ENCODE measurements at places on chromosomes 12 and 14.

DNA sequence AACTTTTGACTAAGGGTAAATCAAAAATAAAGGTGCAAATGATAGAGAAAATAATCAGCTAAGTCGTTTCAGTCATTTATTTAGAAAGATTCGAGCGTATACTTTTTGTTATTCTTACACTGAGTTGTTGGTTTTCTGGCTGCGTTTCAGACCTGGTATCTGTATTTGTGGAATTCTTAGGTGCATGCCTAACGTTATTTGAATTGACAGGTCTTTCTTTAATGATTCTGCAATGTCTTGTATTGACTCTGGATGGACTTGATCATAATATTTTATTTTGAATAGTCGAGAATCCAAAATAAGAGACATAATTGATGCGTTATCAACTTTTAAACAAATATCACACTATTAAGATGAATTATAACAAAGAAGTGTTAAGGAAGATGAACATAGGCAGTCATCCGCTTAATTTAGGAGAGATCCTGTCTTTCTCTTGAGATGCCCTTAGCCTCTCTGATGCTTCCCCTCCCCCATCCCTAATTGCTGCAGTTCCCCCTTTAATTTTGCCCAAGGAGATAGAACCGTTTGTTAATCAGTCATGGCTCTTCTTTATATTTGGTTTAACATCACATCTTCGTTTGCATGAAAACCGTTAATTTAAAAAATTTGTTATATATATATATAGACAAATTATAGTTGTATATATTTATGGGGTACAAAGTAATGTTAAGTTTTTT, 1.8 kb downstream of the ALX1 start:
- DNase-seq: no peak

DNA sequence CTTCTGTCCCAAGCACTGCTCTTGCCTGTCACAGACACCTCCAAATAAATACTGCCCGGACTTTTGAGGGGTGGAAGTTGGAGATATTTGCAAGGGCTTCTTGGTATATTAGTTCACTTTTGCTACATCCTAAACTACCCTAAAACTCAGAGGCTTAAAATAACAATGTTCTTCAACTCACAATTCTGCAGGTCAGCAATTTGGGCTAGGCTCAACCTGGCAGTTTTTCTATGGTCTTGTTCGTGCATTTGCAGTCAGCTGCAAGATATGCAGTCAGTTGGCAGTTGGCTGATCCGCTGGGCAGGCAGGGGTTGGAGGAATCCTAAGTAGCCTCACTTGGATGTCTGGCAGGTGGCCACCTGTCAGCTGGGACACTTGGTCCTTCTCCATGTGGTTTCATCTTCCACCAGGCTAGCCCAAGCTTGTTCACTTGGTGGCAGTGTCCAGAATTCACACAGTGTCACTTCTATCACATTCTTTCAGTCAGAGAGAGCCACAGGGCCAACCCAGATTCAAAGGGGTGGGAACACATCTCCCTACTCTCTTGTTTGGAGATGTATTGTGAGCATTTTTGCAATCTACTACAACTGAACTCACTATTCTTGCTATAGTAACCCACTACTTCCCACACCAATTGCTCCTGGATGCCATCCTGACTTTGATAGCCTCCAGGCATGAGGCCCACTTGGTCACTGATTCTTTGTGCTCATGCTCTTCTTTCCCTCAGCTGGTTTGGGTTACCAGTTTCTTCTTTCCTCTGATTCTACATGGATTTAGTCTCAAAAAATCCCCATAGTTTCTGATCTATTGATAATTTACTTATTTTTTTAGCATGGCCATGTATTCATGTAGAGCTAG, 27.8 kb upstream of the CAPRIN2 start:
- no peak for DNase-seq

GRCh38 chr14:100015251-100015655, 50.0 kb upstream of the EVL start:
- DNase-seq: no peak

- DNase-seq: no peak
These were observed 54.7 kb downstream of the VRK1 start for GRCh38 chr14:96851694-96852381.

DNA sequence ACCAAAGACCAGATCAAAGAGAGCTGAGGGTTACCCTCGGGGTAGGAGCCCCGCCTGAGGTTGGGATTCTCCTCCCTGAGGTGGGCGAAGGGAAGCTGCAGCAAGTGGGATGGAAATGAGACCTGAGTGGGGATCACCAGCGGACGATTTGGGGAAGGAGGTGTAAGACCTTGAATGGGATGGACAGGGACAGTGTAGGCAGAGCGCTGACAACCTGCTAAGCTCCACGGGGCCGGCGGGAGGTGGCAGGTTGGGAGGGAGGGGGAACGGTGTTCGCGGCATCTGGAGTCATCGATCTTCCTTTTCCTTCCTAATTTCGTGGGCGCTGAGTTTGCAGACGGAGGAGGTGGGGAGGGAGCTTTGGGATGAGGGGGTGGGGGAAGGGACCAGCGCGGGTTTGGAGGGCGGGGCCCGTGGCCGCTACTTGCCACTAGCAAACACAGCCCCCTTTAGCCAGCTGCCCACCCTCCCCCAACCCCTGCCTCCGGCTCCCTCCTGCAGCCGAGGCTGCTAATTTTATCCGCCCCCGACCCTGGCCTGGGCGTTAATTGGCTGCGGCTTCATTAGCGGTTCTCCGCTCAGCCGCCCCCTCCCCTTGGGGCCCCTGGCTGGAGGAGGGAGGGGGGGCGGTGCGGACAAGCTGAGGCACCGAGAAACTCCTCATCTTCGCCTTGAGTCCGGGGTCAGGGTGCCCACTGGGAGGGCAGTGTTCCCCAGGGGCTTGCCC, 2.8 kb upstream of the SHMT2 start:
- no peak for DNase-seq

GRCh38 chr12:97938031-97938430, 475.4 kb downstream of the RMST start:
- no peak for DNase-seq

GRCh38 chr12:116818341-116818856, 62.8 kb downstream of the HRK start:
- no peak for DNase-seq

- DNase-seq: no peak
These were observed 103.4 kb upstream of the PKP2 start for GRCh38 chr12:33000016-33000415.

DNA sequence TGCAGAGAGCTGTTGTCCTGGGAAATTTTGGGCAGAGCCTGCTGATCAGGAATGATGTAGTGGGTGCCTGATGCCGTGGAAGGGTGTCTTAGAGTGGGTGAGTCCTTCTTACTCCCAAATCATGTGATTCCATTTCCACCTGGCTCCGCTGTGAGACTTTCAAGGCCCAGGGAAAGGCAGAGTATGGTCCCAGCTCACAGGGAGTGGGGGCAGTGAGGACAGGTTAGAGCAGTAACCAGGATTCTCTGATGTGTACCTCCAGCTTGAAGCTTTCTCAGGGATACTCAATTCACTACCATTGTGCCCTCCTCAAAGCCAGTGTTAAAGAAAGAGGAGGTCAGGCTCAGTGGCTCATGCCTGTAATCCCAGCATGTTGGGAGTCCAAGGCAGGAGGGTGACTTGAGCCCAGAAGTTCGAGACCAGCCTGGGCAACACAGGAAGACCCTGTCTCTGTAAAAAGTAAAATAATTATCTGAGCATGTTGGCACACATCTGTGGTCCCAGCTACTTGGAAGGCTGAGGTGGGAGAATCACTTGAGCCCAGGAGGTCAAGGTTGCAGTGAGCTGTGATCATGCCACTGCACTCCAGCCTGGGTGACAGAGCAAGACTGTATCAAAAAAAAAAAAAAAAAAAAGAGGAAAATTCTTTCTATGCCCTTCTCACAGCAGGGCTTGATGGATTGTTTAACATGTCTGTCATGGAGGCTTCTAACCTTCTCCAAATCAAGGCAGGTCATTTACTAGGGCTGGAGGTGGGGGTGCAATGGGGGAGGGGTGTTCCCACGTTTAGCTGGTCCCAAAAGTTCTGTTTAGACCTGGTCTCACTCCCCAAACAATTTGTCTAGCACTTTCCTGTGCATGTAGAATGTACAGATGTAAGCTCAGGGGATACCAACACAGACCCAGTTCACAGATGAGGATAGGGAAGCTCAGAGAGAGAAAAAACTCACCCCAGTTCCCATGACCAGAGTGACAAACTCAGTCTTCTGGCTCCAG, 12.5 kb upstream of the IQSEC3 start:
- no peak for DNase-seq

GRCh38 chr12:45839917-45840316, 110.4 kb downstream of the ARID2 start:
- no peak for DNase-seq
